ENCODE measurements at places on chromosomes 2 and 18.

DNA sequence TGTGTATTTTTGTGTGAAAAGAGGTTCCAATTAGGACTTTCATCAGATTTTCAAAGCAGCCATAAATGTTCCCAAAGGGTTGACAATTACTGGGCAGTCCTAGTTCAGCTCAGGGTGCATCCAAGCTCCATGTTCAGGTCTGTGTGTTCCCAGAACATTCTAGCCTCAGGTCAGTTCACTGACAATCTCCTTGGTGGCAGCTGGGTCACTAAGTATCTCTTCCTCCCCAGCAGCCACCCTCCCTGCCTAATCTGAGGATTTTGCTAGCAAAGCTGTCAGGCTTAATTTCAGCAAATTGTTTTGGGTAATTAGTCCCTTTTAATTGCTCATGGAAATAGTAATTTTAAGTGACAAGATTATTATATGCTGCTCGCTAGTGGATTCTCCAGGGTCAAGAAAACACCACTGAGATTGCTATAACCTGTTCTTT, 29.8 kb downstream of the UPP2 start:
- no peak for DNase-seq

DNA sequence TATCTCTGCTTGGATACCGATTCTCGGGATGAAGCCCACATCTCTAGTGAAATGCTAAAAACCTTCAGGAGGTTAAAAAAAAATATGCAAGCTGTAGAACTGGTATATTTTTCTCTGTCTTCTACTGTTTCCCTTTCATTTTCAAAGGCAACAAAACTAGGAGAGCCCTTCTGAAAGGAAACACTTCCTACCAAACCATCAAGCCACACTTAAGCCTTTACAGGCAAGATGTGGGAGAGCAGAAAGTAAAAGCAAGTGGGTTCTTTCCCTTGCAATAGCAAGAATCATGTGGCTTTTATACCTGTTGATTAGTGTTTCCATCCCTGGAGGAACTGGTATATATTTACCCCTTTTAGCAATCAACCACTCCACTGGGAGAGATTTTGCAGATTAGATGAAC, 147.9 kb upstream of the ACAA2 start:
- DNase-seq = no peak

GRCh38 chr2:219309278-219309677, at the start of gene PTPRN:
TSS of gene PTPRN (minus strand) at chr2:219309401. CDS start at chr2:219309332, 69 bp downstream.
- DNase-seq = no peak

DNA sequence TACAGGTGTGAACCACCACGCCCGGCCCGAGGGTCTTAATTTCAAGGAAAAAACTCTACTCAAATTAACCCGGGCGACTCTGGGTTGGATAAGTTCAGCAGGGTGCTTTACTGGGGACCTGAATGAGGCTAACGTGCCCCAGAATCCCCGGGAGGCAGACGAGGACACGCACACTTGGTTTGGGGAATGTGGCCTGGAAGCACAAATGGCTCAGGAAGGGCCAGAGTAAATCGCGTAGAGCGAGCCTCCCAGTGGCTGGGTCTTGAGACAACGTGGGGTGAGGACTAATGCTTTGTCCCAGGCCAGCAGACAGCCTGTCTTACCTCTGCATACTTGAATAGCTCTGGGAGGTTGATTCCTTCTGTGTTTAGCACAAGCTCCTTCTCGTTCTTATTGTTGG, 75.8 kb downstream of the POLR1A start:
- DNase-seq = no peak

- no peak for DNase-seq
These were observed 61.4 kb downstream of the CPS1 start for GRCh38 chr2:210617732-210618330.

DNA sequence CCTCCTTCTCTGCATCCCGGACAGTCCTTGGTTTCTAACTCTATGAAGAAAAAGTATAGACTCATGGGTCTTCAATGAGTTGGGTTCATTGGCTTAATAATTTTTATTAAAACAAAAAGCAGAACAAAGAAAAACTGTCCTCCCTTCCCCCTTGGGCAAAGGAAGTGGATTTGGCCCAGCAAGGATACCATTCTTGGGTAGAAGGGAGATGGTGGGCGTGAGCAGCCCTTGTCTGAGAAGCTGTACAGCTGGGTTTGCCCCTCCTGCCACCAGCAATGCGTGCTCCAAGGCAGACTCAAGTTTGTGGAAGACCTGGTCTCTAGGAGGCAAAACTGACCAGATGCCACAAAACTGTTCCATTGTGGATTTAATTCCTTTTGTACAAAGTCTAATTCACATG, 12.7 kb downstream of the PCARE start:
- DNase-seq = no peak

- DNase-seq = no peak
These were observed 5.6 kb downstream of the WNT10A start for GRCh38 chr2:218885981-218886947.

GRCh38 chr2:241980193-241980592, 110.7 kb downstream of the RTP5 start:
- no peak for DNase-seq

- no peak for DNase-seq
These were observed 84.1 kb downstream of the PRELID3A start for GRCh38 chr18:12491611-12492435.

DNA sequence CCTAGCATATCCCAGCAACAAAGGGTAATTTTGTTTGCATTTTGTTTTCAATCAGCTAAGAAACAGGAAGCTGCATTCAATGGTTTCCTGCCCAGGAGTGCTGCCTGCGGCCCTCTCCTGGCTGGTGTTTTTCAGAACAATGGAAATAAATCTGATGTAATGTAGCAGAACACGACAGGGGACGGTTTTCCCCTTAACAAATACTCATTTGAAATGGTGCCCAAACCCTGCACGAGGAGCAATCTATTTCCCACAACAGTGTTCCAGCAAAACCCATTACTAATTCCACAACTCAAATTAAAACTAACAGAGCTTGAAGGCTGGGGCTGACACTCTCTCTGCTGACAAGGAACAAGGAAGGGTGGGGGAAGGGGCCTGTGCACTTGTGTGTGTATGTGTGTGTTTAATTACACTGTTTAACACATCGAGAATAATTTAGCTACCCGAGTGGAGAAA, 8.7 kb downstream of the CAPN13 start:
- DNase-seq = no peak

DNA sequence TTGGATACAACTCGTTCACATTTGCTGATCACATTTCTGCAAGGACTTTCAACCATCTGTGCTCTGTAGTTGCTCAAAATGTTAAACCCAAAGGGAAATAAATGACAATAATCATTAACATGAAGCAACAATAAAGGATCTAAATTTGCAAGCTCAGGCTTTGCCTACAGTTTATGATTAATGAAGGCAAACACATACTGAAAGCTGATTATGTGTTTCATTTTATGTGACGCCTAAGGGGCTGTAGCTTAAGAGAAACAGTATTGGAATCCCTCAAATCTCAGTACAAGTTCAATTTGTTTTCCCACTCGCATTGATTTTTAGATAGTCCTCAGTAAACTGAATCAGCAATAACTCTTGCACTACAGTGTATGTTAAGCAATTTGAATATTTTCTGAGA, 160.3 kb upstream of the FSIP2 start:
- DNase-seq = no peak

DNA sequence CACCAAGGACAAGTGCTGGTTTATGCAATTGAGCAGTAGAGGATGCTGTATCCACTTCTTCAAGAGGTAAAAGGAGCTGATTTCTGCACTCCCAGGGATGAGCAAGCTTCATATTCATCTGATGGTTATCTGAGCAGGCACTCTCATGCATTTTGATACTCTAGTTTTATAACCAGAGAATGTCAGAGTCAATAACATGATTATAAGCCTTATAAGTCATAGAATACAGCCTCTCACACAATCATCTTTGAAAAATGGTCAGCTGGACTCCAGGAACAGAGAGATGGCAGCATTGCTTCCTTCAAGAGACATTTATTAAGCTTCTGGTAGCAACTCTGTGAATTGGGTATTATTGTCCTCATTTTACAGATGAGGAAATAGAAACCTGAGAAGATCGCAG, 167.1 kb downstream of the SLC8A1 start:
- no peak for DNase-seq

DNA sequence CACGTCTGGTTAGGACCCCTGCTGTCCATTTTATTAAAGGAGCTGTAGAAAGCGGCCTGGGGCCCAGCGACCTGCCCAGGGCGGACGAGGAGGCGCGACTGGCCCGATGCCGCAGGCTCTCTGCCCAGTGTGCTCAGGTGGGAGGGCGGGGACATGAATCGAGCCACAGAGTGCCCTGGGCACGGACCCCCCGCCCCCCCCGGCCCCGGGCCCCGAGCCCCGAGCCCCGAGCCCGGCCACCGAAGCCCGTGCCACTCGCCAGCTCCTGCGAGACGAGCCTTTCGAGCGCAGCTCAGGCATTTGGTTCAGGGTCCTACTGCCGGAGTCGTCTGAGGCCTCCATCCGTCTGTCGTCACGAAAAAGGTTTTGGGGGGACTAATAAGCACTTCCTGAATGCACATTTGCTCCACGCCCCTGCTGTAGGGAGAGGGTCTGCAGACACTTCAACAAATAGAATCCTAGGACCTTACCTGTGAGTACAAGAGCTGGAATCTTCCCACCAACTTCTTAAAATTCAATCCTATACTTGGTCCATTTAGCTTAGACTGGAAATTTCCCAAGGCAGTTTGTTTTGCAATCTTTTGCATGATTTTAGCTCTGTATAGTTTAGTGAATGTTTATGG, 602 bp upstream of the ADAM17 start:
- DNase-seq = no peak

- no peak for DNase-seq
These were observed at the start of gene HNMT for GRCh38 chr2:137964066-137964858. TSS of gene HNMT (plus strand) at chr2:137964473. CDS start at chr2:137964492, 19 bp downstream.

GRCh38 chr18:6333981-6334380, 80.7 kb downstream of the L3MBTL4 start:
- no peak for DNase-seq

- no peak for DNase-seq
These were observed 124.8 kb downstream of the C1D start for GRCh38 chr2:67938053-67938452.

- DNase-seq = no peak
These were observed 66.7 kb downstream of the TMEM18 start for GRCh38 chr2:610491-610890.

GRCh38 chr2:116095636-116096035, 1653.2 kb downstream of the DPP10 start:
- DNase-seq = no peak

DNA sequence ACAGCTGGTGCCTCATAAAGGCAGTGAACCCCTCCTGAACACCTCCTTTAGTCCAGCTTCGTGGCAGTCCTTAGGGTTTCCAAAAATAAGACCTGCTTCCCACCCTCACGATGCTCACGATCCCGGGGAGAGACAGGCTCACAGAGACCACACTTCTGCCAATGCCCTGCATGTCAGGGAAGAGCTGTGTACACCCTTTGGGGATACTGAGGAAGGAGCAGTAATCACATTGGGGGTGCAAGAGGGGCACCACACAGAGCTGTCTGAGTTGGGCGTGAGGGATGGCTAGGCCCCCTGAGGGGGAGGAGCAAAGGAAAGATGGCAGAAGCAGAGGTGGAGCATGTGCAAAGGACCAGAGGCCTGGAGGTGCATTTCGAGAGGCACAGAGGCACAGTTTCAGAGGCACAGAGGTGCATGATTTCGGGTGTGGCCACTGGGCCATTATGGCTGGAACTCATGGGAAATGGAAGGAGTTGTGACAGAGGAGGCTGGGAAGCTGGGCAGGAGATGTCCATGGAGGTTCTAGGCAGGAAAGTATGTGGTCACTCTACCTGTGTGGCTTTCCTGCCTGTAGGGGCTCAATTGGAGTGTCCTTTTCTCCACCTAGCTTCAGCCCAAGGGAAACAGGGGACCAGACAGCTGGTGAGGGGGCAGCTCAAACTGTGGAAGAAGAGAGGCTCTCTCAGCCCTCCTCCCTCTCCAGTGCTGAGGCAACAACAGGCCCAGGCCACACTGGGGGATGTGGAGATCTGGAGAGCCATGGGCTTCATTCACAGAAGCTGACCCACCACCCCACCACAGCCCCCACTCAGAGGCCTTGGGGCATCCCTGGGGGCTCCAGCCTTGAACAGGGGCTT, 115.9 kb downstream of the CAPN13 start:
- no peak for DNase-seq

- DNase-seq = peak; percentile 9
These were observed 160.5 kb downstream of the ZFP36L2 start for GRCh38 chr2:43065871-43066270.

DNA sequence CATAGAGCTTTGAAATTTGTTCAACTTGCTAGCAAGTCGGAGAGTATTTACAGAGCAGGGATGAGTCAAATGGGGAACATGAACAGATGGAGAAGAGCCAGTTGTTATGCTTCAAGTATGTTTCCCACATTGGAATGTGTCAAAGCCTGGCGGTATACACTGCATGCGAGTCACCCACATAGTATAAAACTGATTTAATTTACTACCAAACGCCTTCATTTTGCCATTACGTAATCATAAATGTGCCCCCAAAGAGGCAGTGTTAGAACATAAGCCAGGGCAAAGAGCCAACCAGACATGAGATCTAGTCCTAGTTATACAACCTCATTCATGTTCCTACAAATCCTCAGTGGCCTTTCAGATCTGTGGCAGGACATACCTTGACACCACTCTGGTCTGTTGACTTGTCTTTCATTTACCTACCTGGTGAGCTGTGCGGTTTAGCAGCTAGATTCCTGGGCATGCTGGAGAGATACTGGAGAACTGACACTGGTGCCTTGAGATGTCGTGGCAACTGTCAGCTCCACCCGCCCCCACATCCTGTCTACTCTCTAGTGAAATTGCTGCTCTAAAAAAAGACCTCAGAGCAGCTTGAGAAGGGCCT, 21.7 kb upstream of the NRP2 start:
- no peak for DNase-seq

- DNase-seq = no peak
These were observed 90.7 kb downstream of the PDCL3 start for GRCh38 chr2:100653449-100654035.

DNA sequence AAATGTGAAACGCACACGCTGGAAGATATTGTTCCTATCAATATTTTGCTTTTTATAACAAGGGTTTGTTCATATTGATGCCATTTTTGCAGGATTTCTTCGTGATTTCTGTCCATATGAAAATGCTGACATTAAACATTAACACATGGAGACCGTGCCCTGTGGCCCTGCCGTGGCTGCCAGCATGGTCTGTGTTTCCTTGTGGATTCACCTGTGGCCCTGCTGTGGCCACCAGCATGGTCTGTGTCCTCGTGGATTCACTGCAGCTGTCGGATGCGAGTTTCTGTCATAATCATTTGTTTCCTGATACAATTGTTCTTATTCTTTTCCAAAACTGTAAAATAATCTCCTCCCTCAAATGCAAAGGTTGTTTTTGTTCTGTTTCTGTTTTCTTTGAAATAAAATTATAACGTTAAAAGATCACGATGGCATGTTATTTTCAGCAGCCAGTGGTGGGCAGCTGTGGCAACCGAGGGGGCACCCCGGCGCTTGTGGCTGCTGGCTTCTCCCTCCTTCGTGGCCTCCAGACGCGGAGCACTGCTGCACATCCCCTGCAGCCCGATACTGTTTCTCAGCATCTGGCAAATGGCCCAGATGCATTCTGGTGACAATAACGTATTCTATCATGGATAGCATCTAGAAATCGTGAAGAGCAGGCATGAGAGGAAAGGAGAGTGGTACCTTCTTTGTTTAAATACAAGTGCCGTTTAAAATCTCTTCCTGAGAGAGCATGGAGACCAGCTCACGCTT, 143.5 kb downstream of the PTGR3 start:
- no peak for DNase-seq
